Stimulated activated CD8-positive, alpha-beta memory T cell treated with anti-CD3 and anti-CD28 coated beads, Interleukin-4, amount 100 ng/mL, for 24 hours (primary cell): ENCODE measurements at places on chromosomes 1 and 21.

GRCh38 chr1:89980605-89981004 is 14.3 kb upstream of the ZNF326 start:
- DNase-seq, result no peak

DNA sequence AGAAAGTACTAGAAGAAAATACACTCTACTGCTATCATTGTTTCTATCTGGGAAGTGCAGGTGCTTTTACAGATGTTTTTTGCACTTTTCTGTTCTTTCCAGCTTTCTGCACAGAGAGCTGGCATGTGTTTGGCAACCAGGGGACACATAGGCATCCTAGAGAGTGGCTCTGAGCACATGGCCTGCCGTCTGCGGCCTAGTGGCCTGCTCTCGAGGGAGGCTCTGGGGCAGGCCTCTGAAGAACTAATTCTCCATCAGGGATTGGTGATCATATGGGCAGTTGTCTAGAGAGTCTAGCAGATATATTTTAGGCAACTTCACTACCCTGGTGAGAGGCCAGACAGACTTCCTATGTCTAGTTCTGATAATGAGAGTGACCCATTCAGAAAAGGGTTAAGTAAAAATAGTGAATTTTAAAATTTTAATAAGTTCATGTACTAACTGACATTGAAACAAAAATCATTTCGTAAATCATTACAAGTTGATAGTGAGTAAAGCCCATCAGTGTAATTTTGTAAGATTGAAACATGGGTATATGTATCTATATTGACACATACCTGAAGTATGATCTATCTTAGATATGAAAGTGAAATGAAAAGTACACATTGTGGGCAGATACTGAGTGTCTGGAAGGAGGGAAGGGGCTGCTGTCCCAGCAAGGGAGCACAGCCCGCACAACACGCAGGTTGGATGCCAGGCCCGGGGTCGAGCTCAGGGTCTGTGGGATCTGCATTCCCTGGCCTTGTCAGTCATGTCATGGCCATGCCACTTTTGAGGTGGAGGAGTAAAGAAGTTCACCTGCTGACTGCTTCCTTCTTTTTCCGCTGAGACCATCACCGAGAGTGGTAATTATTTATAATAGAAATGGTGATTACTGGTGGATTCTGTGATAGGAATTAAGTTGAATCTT is 79.8 kb downstream of the PCBP3 start:
- DNase-seq, result no peak

GRCh38 chr1:205294175-205294917 is 27.2 kb downstream of the NUAK2 start:
- no peak for DNase-seq

GRCh38 chr1:157697781-157698569 is 2.6 kb downstream of the FCRL3 start:
- no peak for DNase-seq

- DNase-seq, result no peak
These were observed 998.0 kb upstream of the B3GALT2 start for GRCh38 chr1:194184425-194184824.

GRCh38 chr1:93824834-93825233 is 54.2 kb downstream of the DNTTIP2 start:
- DNase-seq, result no peak

GRCh38 chr1:11412141-11412540 is 66.8 kb upstream of the DISP3 start:
- no peak for DNase-seq

DNA sequence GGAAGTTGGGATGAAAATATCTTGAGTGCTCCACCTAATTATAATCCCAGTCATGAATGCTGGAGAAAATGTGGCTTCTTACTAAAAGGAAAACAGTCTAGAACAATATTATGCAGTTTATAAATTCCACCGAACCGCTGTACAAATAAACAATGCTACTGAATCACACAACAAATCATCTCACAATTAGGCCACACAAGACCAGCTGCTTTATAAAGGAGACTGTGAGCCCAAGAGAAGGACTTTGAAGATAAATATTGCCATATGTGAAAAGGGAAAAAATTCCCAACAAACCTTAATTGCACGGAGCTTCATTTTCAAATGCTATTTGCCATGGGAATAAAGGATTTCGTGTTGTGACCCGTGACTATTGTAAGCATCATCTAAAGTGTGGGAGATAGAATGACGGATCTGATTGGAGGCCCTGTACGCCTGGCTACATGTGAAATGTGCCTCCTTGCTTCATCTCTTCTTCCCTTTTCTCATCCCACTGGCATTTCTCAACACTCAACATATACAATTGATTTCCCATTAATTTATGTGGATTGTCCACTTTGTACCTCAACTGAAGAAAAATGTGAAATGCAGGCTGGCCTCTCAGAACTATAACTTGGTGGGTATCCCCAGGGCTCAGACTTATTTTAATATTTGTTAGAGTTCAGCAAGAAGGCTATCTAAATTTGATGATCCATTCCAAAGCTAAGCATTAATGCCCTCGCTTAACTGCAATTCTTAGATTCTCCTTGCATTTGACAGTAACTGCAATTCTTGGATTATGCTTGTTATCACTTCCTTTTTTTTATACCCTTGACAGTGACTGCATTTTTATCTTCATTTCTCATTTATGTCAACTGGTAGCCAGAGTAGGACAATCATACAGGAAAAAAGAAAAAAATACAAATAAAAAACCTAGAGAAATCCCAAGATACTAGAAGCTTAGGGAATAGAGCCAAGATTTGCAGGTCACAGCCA is 122.3 kb downstream of the TGFB2 start:
- DNase-seq, result no peak

- DNase-seq, result no peak
These were observed 105.4 kb upstream of the WARS2 start for GRCh38 chr1:119245881-119246280.

GRCh38 chr1:25622531-25622930 is 5.9 kb downstream of the MAN1C1 start:
- DNase-seq, result no peak

DNA sequence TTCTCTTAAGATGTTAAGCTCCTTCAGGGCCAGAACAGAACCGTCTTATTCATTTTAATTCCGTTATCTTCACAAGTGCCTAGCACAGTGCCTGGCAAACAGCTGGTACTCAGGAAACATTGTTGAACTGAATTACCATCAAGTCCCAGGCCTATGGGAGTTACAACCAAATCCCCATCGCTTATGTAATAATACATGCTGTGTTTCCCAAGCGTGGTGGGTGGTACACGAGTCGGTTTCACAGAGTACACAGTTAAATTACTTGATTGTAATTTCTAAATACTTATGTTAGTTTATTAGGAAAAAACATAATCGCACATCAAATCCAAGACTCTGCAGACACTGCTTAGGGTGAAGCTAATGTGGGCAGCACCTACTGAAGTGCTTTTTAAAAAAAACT is 1.0 kb downstream of the ANGEL2 start:
- no peak for DNase-seq

DNA sequence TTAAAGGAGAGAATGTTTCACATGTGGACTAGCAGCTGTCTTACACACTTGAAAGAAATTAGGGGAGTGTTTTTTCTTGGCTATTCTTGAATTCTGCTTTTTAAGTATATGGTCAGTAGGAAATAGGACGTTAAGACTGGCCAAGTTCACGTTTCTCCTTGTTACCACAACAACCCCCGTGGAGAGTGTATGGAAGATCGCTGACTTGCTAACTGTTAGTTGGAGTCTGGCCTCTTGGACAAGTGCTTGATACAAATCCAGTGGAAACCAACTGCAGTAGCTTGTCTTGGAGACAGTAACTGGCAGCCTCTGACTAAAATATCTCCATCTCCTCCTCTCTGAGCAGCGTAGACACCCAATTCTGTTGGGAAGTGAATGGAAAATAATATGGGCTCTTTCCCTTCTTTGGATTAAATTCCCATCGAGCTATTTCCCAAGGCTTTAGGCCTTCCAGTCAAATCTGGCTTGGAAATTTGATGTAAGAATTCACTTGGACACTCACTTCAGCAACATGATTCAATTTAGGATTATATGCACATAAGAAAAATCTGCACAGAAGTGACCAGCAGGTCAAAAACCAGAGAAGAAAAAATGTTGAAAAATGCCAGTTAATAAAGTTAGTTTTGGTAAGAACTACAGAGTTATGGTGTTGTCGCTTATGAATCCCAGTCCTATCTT is 3.6 kb upstream of the NFIA start:
- DNase-seq, result no peak

DNA sequence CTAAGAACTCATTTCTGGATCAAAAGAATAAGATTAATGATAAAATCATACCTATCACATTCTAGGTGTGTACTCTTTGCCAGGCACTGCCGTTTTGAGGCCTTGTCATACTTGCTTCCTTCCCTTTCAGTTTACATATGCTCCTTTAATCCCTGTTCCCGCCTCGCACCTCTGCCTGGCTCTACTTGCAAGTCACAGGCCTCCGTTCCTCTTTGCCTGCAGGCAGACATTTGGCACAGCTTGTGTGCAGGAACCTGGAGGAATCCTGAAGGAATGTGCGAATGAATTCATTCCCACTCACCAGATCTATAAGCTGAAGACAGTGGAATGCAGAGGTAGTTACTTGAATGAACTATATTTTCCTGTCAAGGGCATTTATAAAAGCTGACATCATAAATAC is 13.8 kb downstream of the WLS start:
- DNase-seq, result no peak

DNA sequence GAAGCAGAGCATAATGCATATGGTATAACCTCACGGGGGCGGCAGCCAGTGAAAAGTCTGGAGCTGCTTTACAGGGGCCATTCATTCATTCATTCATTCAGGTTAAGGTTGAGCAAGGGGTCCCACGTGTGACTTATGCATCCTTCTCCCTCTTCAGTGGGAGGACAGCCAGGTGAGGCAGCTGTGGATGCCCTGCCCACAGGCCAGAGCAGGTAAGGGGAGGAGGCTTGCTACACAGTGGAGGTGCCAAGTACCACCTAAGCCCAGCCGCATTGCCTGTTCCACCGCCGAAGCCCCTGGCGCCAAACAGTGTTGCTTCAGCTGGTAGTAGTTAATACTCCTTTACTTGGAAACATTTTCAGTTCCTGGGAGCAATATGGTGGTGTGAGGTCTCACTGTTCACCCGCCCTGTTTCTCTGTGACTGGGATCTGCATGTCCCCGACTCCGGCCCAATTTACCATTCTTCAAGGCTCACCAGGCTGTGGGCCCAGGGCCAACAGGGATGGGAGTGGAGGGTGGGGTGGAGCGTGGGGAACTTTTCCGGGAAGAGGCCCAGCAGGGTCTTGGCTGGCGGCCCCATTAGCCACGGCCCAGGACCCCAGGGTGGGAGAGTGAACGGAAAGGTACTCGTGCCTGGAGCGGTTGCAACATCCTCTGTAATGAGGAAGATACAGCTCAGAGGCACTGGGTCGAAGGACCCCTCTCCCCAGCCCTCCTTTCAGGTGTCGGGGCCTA is 722 bp upstream of the PODN start:
- no peak for DNase-seq

GRCh38 chr1:229947968-229948367 is 119.1 kb upstream of the GALNT2 start:
- DNase-seq, result no peak
